Activated T-helper 17 cell treated with anti-CD3 and anti-CD28 coated beads, Interleukin-2, amount 50 U/mL, for 72 hours (primary cell): ENCODE measurements at places on chromosomes 5 and 9.
A peak's percentile ranks its signal among the peaks of the same experiment; 100 is the strongest.

- ATAC-seq, result no peak
These were observed 800 bp upstream of the KCNN2 start for GRCh38 chr5:114360816-114361723.

DNA sequence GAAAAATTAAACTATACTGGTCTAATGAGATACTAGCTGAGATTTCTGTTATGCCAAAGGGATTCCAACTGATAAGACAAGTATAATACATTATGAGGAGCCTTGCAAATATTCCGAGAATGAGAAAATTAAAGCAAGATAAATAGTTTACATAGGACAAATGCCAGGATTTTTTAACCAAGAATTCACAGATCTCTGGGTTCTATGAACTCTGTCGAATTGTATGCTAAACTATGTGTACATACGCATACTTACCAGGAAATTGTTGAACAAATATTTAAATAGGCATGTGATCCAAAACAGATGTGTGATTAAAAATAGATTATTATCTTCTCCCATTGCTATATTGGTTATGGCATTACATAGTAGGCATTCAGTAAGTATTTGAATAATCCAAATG, 616.6 kb downstream of the GABRG2 start:
- ATAC-seq, result no peak

DNA sequence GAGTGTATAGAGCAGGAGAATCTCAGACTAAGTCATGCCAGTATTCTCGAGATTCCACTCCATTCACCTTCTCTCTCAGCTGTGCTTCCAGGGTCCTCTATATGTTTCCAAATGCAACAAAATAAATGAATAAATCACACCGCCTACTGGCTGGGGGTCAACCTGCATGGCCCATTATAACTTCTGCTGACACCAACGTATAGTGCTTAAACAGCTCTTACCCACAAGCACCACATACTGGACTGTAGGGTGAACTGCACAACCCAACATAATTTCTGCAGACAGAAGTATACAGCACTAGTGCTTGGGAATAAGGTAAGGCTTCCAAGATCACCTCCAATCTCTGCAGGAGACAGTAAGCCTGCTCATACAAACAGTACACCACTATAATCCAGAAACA, 33.1 kb upstream of the HTR4 start:
- peak; percentile 40 for ATAC-seq

DNA sequence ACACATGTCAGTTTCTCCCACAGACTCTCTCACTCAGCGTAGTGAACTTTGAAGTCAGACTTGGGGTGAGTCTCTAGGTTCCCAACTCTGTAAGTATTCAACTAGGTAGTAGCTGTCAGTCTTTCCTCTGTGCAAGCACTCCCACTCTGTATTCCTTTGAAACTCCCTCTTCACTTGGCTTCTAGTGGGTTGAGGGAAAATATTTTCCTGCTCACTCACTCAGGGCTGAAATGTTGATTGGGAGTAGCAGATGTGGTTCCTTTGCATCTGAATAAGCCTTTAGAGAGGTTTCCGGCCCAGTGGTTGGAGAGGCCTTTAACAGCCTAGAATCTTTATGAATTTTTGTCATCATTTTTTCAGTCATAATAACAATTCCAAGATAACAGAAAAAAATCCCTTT, 18.1 kb upstream of the ARRDC3 start:
- ATAC-seq, result no peak

DNA sequence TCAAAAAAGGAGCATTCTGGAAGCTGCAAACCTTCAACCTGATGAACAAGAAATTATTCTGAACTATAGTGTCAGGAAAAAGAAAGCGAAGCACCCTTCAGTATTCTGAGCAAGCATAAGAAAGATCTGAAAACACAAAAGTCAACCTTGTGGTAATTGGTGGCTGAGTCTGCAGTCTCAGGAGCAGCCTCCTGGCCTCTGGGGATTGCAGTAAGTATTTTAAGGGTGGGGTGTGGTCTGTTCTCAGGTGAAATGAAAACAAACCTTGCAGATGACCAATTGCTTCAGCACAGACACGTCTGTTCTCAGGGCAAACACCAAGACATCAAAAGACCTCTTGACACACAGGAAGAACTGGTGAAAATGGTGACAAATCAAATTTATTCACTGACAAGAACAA, 147.8 kb upstream of the RAPGEF1 start:
- ATAC-seq, result no peak

GRCh38 chr9:28600226-28600625, 1026.9 kb upstream of the C9orf72 start:
- ATAC-seq, result no peak

GRCh38 chr9:36992501-36993316, 41.4 kb downstream of the PAX5 start:
- ATAC-seq, result no peak

GRCh38 chr5:149048811-149049210, 14.1 kb downstream of the SH3TC2 start:
- no peak for ATAC-seq

GRCh38 chr5:158039441-158039840, 180.5 kb upstream of the CLINT1 start:
- ATAC-seq, result no peak

DNA sequence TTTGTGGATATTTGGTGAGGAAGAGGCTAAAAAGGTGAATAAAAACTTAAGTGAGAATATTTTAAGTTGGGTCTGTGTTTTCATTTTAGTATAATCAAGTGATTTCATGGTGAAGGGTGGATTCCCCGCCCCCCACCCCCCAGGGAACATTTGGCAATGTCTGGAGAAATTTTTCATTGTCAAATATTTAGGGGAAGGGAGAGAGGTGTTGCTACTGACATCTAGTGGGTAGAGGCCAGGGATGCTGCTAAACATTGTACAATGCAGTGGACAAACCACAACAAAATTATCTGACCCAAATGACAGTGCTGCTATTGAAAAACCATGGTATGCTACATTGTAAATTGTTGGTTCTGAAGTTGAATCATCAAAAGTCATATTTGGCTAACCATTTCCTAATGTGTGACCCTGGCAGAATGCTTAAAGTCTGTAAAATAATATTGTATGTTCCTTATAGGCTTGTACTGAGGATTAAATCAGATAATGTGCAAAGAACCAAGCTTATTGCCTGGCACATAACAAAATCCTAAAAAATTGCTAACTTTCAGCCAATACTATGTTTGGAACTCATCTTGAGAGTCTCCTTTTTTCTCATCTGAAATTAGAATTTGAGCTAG, 5.6 kb downstream of the C5orf24 start:
- ATAC-seq, result peak; percentile 45
